HS-27A (cell line): ENCODE measurements at places on chromosomes 7 and 10.
A peak's percentile ranks its signal among the peaks of the same experiment; 100 is the strongest.

DNA sequence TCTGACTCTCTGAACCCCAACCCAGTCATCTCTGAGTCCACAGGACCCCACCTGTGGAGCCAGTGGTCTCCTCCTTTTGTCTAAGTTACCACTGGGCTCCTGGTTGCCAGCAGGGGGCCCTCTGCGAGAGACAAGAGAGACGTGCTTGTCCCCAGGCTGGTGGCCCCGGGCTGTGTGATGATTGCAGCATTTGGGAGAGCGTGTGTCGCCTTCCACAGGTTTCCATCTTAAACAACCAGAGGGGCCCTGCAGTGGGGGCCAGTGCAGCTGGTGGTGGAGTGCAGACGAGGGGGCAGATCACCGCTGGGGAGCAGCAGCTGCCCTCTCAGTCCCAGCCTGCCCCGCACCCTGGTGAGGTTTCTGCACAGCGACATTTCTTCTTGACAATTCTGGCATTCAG, 122.4 kb upstream of the PPP2R2D start:
- no peak for DNase-seq

- peak; percentile 61 for DNase-seq
These were observed 180.7 kb upstream of the PRSS1 start for GRCh38 chr7:142568435-142569097.

DNA sequence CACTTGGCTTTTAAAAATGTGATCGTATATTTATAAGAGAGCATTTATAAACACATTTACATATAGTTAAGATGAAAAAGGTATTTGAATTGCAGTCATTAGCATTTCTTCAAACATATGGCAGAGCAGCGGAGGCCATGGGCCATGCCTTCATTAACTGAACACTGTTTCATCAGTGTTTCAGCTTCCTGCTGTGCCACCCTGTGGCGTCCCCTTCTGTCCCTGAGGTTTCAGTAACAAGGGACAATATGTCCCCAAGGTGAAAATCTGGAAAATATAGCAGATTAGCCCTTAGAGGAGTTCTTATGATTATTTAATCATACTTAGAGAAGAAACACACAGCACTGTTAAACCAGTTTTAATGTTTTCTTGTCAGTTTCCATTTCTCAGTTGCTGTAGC, 577.8 kb downstream of the ETV1 start:
- no peak for DNase-seq

DNA sequence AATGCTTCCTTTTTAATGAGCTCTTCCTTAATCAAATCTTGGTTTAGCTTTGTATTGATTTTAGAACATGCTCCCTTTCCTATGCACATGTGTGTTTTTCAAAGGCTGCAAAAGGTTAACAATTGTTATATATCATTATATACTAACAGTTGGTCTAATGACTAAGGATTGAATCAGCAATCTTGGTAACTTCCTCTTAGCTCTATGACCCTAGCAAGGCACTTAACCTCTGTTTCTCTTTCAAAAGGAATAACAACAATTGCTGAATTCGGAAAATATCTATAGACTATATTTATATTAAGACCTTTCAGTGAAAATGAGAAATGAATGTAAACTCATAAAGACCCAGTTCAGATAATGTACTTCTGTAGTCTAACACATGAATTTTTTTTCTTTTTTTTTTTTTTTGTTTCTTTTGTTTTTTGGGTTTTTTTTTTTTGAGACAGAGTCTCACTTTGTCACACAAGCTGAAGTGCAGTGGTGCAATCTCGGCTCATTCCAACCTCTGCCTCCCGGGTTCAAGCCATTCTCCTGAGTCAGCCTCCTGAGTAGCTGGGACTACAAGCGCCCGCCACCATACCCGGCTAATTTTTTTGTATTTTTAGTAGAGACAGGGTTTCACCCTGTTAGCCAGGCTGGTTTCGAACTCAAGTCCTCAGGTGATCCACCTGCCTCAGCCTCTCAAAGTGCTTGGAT, 48.8 kb downstream of the HOXA1 start:
- DNase-seq = peak; percentile 1

DNA sequence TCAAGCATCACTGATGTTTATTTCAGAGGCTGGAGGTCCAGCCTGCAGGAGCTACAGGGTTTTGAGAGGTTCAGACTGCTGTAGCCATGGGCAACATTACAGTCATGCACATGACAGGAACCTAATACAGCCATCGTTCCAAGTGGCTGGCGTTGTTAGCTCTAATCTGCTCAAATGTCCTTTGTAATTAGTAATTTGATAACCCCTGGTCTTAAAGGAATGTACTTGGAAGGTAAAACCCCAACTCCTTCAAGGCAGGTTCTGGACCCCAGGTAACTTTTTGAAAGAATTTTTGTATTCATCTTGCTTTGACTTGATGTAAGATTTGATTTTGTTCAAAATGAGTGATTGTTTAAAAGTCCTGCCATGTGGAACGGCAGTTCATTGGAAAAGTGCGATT, 34.7 kb upstream of the FOXI2 start:
- DNase-seq = no peak

DNA sequence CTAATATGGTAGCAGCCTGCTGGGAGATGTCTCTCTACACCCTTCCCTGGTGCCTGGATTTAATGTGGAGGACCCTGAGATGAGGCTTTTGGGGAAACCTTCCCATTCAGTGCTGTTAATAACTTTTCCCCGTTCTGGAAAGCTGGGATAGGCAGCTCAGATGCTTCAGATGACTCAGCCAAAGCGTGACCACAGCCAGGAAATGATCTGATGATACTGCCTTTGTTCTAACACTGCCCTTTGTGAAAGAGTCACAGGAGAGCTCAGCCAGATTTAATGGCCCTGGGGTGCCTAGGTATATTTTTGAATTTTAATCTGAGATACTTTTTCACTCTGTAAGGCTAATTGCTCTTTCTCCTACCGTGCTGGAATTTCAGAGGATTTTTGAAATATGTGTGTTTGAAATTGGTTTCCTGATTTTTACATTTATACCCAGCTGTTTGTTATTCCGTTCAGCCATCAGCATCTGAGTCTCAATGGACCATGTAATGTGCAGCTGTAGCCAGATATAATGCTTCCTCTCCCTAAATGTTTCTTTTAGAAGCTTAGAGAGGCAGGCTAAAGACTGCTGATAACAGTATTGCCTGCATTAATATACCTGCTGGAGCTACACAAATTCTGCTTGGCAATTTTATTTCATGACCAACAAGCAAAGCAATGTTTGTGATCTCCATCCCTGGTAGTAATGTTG, 17.8 kb downstream of the CELF2 start:
- DNase-seq = peak; percentile 11

DNA sequence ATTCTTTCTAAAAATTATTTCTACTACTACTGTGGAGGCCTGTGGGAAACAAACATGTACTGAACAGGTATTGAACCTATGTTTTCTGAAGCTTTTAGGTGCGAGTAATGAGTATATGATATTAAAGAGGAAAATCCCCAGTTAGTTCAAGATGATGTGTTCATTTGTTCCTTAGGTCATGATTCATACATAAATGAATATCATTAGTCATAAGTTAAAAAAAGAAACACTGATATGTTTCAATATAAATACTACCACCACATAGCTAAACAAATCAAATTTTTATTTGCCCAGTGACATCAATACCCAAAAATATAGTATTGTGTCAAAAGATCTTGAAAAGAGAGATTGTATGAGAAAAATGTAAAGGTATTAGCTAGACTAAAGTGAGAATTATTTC, 210.7 kb upstream of the GNAI1 start:
- DNase-seq = no peak

- DNase-seq = no peak
These were observed 657.9 kb downstream of the NXPH1 start for GRCh38 chr7:9091282-9091681.

DNA sequence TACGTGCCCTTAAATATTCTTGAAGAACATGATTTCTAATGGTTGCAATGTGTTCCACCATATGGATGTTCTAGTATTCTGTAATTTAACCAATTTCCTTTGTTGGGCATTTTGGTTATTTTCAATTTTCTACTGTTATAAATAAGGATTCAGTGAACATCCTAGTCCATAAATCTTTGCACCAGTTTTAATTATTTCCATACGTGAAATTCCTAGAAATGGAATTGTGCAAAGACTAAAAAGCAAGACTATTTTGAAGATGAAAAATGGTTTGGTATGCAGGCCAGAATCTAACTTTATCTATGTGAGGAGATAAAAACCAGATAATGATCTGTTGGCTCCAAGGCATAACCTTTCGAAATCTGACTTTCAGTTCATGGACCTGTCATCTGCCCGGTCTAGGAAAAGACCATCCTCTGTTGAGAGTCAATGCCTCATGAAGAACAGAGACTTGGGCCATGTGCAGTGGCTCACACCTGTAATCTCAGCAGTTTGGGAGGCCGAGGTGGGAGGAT, 633.2 kb upstream of the NRP1 start:
- DNase-seq = no peak

GRCh38 chr7:25037325-25037724, 57.3 kb upstream of the OSBPL3 start:
- no peak for DNase-seq

DNA sequence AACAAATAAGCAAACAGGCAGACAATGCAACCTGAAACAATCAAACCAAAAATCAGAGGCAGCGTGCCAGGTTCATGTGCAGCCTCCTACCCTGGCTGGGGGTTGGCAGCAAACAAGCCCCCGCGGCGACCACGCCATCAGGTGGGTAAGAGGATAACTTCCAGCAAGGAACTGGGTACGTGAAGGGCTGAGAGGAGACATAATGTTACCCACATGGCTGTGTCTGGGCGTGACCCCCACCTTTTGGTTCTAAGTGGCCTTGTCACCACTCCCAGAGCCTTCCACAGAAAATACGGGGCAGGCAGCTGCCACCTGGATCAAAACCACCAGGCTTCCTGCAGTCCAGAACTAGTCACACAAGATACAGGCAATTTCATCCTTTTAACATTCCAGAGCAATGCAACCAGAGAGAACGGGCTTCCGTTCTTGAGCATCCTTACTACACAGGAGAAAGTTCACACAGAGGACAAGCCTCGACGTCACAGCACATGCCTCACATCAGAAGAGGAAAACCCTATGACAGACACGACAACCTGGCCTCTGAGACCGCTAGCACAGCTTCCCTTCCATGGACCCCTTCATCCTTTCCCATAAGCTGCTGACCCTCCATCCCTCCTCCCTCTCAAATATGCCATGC, 171.0 kb downstream of the GRID1 start:
- DNase-seq = no peak

DNA sequence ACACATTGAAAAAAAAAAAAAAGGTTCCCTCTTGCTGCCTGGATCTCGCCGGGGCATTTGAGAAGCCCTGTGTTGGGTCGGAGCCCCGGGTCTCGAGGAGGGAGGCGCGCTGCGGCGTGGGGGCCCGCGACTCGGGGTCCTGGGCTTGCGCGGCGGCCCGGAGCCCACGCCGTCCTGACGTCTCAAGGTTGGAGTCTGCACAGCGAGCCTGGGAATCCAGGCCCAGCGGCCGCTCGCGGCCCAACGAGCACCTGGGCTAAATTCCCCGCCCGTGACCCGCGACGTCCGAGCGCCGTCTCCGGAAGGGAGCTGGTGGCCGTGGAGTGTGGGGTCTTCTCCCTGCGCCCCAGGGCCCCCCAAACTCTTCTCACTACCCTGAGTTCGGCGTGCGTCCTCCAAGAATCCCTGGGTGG, 1.4 kb upstream of the CTBP2 start:
- no peak for DNase-seq

GRCh38 chr10:8361510-8361844, 307.0 kb downstream of the GATA3 start:
- DNase-seq = no peak

GRCh38 chr10:74705358-74705980, 120.9 kb upstream of the KAT6B start:
- DNase-seq = no peak

DNA sequence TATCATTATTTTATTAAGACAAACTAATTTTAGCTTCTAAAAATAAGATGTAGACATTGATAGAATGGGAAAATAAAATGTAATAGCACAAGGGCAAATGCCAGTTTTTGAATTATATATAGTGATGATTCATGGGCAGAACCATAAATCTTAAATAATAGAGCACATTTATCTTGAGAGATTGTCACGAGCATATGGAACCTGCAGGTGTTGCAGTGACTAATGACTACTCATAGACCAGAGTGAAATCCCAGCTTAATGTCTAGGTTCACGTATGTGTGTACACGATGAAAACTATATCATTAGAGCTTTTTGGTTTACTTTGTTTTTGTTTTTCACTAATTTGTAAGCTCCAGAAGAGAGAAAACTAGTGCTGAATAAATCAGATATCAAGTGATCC, 150.2 kb upstream of the CACNA2D1 start:
- DNase-seq = no peak

DNA sequence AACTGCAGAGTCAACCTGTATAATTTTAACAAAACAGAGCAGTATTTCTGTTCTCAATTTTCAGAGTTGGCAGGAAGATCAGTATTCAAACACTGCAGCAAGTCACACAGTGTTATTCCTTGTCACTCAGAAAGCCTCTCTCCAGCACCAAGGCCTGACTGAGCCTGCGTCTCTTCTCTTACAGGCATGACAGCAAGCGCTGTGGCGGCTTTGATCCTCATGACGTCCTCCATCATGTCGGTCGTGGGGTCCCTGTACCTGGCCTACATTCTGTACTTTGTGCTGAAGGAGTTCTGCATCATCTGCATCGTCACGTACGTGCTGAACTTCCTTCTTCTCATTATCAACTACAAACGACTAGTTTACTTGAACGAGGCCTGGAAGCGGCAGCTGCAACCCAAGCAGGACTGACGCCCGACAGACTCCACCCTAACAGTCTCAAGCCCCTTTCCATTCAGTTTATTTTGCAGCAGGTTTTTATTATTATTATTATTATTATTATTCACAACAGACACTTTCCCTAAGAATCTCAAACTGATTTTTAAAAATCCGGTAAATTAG, 28.0 kb downstream of the GUSB start:
- DNase-seq = no peak

DNA sequence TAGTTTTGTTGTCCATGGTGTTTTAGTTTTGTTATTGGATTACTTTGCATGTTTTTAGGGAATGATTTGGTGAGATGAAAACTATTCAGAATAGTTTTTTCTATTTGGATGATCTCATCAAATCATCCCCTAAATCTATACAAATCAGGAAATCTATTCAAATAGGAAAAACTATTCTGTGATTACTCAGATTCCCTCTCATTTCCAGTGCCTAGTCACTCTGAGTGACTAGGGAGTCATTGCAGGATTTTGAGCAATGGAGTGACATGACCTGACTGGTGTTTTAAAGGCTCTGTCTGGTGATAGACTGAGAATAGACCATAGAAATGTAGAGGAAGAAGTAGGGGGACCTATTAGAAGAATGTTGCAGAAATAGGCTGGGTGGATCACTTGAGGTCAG, 72.4 kb downstream of the TPST1 start:
- DNase-seq = no peak

DNA sequence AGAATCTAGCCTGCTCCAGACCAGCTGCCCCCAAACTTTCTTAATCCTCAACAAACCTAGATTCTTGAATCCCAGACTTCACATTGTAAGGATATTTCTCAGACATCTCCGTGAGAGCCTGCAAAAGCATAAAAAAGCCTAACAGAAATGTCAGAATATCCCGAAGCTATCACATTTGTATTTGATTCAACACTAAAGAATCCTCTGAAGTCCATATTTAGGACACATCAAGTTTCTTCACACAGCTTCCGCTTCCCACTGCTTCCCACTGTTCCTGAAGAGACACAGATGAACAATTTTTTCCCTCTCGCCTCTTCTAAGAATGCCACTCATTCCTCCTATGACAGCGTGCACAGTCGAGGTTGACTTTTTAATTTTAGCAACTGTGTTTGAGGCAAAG, 396.2 kb upstream of the IGFBP3 start:
- no peak for DNase-seq
